ENCODE measurements at places on chromosomes 12 and 14.

GRCh38 chr14:99850709-99851108 lies 57.5 kb downstream of the EML1 start:
- no peak for DNase-seq

DNA sequence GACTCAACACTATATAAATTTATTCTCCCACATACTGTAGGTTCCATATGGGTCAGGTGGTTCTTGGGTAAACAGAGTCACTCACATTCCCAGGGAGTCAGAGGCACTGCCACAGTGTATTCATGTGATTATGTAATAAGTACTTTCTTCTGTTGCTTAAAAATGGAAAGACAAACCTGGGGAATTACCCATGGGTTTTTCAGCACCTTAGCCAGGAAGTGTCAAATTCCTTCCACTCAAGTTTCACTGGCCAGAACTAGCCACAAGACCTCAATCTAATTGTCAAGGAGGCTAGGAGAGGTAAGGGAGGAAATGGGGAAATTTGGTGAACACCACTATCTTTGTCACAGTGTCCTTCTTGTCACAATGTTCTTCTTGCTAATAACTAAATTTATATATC lies 333.2 kb upstream of the MDGA2 start:
- DNase-seq: no peak

DNA sequence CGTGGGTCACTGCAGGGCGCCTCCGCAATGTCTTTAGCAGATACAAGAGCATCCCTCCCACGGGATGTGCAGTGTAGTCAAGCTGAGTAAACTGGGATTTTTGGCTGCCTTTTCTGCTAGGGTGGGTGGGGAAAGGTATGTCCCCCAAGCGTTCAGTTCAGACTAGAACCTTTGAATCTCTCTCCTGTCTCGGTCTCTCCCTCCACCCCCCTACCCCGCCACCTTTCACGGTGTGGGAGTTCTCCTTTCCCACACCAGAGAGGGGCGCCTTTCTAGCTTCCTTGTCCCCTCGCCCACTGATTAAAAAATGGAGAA lies 525 bp upstream of the FAR2 start:
- DNase-seq: no peak

- DNase-seq: no peak
Measured at GRCh38 chr12:66461331-66461730, 159.0 kb downstream of the HELB start.

GRCh38 chr12:9895215-9895971 lies 14.1 kb downstream of the KLRF2 start:
- no peak for DNase-seq

DNA sequence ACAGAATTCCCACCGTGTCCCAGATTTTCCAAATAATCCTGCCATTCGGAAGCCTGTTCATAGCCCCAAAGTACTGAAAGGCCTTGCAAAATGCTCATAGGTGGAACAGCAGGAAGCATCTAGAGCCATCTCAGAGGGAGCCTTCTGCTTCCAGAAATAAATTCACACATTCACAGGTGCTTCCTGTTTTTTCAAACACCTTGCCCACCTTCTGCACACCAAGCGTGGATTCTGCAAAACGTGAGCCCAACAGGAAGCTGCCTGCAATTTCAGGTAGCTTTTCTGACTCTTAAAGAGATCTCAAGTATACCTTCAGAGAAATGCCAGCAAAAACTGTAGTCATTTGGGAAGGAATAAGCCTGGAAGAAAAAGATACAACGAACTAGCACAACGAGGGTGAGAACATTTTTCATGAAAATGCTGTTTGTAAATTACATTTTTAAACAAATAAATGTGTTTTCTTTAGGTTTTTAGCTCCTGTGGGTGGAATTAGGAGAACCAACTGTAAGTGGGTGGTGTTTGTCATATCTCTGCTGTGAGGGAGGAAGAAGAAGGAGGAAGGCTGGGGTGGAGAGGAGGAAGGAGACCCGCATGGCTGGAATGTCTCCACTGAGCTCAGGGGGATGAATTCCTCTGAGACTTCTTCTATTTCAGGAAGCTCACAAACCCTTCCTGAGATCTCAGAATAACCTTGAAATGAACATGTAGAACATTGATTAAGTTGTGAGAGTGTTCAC lies at the start of gene IFNG-AS1:
TSS of gene IFNG-AS1 (plus strand) at position 264 of the 737 bp plus-strand sequence.
- peak; percentile 59 for DNase-seq

- DNase-seq: no peak
Measured at GRCh38 chr12:108340037-108340436, 926 bp upstream of the CMKLR1 start.

DNA sequence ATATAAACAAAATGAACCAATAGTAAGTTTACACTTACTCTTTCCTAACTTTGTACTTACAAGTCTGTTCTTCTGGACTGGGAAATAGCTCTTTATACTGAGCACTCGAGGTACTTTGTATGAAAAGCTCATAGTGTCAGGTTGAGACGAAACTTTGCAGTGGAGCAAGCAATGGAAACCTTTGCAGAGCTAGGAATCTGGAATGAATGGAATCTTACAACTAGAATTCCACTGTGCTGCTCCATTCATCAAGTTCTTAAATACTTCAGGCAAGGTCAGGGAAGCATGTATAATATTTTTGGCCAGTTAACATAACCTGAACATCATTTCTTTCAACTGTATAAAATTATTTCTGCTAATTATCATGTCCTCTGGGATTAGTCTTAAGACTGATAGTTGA lies 1327.5 kb upstream of the FLRT2 start:
- no peak for DNase-seq

DNA sequence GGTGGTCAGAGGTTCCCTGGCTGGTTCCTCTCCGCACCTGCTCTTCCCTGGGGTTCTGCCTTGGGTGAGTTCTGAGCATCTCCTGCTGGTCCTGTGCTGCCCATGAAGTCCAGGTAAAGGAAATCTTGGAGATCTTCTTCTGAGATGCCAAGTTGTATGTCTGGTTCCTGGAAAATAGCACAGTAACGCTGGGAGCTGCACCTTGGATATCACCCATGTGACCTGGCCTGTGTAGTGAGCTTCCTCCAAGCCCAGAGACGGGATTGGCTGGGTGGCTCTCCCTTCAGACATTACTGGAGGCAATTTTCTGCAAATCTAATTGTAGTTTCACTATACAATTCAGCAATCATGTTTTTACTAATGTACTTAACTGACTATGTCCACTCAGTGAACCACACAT lies 1281.1 kb downstream of the TMEM121 start:
- DNase-seq: no peak

GRCh38 chr12:79934281-79935020 lies 446 bp downstream of the PPP1R12A start:
- peak; percentile 36 for DNase-seq

GRCh38 chr14:60647081-60647836 lies 2.0 kb downstream of the SIX1 start:
- DNase-seq: peak; percentile 45

GRCh38 chr12:13128291-13128965 lies 25.0 kb upstream of the GSG1 start:
- no peak for DNase-seq

GRCh38 chr14:34804933-34805332 lies 70.2 kb downstream of the BAZ1A start:
- no peak for DNase-seq

GRCh38 chr12:108228746-108229145 lies 99.7 kb downstream of the WSCD2 start:
- no peak for DNase-seq

DNA sequence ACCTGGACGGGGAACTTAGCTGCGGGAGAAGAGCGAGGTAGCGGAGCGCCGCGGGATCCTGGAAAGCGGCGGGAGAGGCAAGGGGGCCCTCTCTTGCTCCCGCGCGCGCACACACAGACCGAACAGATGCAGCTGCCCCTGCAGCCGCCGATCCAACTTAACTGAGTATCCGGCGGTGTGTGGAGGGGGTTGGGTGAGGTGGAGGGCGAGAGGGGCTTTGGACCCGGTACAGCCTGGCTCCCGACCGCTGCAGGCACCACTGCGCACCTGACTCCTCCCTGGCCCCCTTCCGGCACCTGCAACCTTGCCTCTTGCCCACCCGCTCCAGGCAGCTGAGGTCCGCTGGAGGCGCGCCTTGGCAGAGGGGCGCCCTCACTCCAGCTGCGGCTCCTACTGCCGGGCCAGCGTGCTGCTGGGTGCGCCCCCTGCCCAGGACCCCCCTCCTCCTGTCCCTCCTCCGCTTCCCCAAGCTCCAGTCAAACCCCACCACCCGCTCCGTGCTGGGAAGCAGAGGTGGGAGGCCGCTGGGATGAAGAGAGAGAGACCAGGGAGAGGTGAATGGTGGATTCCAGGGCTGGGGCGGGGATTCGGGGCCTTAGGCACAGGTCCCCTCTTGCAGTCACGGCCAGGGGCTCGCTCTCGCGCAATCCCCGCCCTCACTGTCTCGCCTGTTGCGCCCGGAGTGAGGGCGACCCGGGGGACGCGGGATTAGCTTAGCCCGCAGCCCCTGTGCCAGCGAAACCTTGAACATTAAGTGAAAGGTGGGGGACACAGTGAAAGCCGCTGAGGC lies 2.6 kb downstream of the DIO3 start:
- DNase-seq: no peak

DNA sequence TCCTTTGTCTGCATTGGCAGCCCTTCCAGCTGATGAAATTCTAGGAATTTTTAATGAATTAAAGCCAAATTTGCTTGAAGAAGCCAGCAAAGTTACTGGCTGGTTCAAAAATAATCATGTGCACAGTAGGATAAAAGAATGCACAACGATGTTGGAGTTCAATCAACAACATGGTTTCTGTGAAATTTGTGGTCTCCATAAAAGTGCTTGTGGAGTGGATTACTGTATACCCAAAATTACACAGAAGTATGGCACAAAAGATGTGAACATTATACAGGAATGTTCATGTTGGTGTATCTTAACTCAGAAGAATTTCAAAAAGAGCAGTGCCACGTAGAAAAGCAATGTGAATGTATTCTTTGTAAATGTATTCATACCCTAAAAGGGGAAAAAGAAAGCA lies 105.0 kb upstream of the METAP2 start:
- no peak for DNase-seq

DNA sequence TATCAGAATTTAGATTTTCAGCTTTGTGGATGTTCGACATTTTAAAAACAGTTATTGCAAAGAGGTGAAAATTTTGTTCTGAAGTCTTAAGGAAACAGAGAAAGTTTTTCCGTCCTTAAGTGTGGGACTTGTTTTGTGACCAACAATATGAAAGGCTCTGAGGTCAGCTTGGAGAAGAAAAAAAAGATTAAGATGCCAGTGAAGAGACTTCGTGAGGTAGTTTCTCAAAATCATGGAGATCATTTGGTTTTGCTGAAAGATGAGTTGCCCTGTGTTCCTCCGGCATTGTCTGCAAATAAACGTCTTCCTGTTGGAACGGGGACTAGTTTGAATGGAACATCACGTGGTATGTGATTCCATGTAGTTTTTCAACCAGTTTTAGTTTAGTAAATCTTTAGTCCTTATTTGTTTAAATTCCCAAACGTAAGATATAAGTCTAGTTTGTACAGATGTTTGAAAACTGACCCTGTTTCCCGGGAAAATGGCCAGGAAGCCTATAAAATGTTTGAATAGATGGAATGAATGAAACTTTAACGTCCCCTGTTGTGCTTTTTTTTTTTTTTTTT lies 682 bp downstream of the KIAA0586 start:
- peak; percentile 36 for DNase-seq

GRCh38 chr12:94595152-94595551 lies 55.2 kb downstream of the TMCC3 start:
- no peak for DNase-seq

GRCh38 chr12:29625359-29625953 lies 128.0 kb upstream of the OVCH1 start:
- no peak for DNase-seq
